ENCODE measurements at places on chromosomes 6 and 20. TPM values are rescaled to one million over a fixed set of nuclear protein-coding genes. Genes with fewer than 3 reads are reported as not detected.

NMBR gene
- total RNA-seq = 1.6 TPM

ADGB gene
- 23.8 TPM for total RNA-seq

IMPG1 gene
- total RNA-seq = 0.08 TPM

SRMS gene
- total RNA-seq = 0.19 TPM

TTK gene
- total RNA-seq = 28.0 TPM

CCN6 gene
- total RNA-seq = 3.5 TPM

MATN4 gene
- total RNA-seq = 2.8 TPM

CALHM5 gene
- total RNA-seq = 2.0 TPM

OR2H1 gene
- total RNA-seq = 16.9 TPM

ZNF311 gene
- 3.5 TPM for total RNA-seq
